ENCODE measurements at places on chromosomes 4 and X.

DNA sequence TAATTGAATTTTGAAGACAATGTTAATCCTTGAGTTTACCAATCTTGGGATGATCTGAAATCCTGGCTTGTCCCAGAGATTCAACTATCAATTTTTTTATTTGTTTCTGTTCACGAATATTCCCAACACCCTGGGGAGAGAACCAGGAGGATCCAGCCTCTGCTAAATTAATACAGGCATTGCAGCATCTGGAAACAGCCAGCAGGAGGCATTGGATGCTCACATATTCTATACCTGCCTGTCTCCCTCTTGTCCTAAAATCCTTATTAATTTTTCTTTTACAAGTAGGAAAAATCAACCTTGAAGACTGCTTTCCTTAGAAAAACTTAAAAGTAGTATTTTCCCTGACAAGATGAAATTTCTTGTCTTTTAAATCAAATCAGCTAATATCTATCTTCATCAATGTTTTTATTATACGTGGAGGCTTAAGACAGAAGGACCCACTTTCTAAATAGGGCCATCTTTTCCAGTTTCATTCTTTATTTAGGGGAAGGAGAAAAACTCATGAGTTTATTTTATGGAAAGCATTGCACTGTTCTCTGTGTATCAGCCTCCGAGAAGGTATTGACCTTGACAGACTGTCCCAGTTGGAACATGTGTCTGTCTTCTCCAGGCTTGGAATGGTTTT, 102.4 kb downstream of the CLNK start:
- peak; percentile 28 for DNase-seq

DNA sequence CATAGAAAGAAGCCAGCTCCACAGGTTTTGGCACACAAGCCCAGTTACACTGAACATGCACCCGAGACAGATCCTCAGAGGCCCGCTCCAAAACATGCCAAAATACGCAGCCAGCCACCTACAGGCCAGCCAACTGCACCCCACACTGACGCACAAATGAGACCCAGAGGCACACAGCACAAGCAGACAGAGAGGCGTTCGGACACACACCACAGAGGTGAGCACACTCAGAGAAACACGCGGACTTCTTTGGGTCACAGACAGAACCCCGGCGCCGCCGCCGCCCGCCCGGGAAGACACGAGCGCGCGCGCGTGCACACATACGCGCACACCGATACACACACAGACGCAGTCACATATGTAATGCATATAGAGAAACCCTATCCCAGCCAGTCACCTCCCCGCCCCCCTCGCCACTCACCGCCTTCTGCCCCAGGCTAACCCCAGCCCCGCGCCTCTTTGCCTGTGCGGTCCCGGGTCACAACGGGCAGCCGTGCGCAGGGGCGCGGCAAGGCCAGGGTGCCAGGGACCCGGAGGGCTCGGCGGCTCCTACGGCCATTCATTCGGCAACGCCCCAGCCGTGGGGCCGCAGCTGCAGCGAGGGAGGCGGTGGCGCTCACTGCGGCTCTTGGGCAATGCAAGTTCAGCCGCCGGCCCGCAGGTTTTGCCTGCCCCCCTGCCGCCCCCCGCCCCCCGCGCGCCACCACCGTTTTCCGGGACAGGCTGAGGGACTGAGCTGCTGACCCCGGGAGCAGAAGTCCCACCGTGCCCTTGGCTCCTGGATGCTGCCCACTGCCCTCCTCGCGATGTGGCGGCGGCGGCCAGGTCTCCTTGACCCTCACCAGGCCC, 553 bp downstream of the SEPTIN6 start:
- peak; percentile 59 for DNase-seq

GRCh38 chr4:72076562-72076961, 44.8 kb downstream of the NPFFR2 start:
- DNase-seq: no peak

GRCh38 chr4:89334311-89334710, 26.7 kb upstream of the GPRIN3 start:
- no peak for DNase-seq

DNA sequence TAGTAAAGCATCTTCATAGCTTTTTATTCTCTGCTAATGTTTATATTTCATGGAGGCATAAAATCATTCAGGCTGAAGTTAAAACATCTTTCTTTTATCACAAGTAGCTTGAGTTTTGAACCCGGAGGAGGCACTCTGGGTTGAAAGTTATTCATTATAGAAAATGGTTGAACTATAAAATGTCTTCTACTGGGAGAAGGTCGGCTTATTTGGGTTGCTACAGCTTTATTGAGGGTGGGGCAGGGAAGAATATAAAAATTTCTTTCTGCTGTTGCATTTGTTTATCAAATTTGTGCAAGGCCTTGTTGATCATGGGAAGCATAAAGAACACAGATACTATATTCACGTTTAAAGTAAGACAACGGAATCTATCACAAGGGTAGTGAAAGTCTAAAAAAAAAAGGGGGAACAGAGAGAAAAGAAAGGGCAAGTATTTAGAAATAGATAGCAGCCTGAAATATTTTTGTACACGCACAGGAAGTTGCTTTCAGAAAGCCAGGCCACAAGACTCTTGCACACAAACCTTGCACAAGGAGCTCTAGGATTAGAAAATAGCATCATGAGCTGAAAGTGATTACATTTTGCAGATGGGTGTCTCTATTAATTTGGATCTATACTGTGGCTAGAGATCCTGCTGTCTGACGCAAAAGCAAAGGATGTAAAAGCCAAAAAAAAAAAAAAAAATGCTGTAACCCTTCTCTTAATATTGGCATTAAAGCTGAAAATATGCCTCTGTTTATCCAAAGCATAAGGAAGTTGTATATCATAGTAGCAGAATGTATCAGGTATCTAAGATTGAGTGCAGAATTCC, 37.2 kb upstream of the FAM9C start:
- no peak for DNase-seq

DNA sequence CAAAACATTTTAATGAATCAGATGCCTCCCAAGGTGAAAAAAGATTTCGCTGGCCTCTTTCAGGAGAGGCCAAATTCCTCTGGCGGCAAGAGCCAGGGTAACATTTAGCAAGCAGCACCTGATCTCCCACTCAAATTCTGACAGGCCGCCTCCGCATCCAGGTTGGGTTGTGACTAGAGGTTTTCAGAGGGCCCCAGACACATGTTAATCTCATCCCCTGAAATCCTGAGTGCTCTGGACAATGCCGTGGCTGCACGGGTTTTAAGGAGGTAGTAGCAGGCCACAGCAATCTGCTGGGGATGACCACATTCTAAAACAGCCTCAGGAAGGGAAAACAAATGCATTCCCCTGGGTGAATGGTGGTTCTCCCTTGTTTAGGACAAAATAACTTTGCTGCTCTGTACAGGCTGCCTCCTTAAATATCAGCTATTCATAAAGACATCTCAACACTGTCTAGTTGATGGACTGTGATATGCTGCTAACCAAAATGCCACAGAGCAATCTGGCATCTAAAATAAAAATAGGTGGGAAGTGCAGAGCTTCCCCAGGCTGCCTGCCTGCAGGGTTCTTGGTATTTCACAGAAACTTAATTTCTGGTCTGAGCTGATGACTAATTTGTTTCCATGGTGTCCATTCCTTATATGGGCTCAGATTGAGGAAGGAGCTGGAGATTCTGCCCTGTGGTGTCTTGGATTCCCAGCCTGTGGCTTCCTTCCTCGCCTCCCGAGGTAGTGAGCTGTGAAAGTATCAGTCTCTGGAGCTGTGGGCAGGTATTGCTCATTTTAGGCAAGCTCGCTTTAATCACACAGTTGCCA, 202.0 kb downstream of the DCLK2 start:
- DNase-seq: no peak

- DNase-seq: peak; percentile 70
Observed at GRCh38 chr4:139301821-139302611, at the start of gene NDUFC1. Gene NDUFC1 (minus strand): TSS chr4:139302477. CDS start chr4:139295798, 6,679 bp downstream.

DNA sequence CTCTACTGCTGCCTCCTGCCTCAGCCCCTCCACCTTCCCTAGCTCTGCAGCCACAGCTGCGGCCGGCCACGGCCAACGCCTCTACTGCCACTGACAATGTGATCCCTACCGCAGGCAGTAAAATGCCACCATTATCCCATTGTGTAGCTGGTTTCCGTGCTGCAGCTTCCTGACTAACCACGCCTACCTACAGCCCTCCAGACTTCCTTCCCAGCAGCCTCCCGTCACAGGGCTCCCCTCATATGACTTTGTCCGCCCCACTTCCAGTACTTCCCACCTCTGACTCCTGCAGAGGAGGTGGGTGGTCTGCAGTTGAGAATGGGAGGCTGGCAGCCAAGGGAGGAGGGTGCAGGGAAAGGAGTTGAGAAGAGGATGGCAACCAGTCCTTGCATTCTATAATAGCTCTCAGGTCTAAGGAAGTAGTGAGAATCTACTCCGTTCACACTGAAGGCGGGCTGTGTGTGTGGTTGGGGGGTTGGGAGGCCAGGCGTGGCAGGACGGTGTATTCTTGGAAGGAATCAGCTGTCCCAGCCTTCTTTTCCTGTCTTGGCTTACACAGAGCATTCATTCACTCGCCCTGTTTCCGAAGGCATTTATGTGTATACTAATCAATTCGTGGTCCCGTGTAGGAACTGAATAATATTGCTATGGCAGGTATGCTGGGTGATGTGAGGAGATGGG, 33.1 kb upstream of the USP51 start:
- DNase-seq: no peak

DNA sequence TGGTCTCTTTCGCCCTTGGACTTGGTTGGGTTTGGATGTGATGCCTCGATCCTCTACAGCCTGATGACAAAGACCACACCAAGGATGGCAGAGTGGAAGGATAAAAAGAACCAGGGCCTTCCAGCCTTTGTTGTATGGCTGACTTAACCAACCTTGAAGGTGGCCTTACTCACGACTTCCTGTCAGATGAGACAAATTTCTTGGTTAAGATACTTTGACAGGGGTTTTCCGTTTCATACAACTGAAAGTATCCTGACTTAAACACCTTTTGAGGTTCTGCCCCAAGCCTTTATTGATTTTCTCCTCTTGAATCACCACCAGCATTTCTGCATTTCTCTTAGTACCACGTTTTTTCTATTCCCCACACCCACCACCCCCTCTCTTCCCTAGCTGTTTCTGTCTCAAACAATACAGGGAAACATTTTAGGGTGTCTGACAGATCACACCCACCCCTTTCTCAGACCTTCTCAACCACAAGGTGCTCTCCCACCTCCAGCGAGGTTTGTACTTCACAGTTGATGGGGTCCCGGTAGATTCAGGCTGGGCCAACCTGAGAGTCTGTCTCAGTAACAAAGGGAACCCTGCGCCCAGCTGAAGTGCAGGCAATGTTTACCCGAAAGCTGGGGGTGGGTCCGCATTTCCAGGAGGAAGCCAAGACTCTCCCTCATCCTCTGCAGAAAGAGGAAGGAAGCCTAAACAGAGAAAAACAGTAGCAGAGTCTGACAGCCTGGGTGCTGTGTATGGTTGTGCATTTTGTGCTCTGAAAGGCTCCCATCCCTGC, 5.0 kb upstream of the TSPAN5 start:
- peak; percentile 69 for DNase-seq

- DNase-seq: no peak
Observed at GRCh38 chrX:150449313-150449712, 86.2 kb downstream of the MAMLD1 start.

- DNase-seq: no peak
Observed at GRCh38 chrX:19715711-19716638, 171.4 kb downstream of the SH3KBP1 start.

DNA sequence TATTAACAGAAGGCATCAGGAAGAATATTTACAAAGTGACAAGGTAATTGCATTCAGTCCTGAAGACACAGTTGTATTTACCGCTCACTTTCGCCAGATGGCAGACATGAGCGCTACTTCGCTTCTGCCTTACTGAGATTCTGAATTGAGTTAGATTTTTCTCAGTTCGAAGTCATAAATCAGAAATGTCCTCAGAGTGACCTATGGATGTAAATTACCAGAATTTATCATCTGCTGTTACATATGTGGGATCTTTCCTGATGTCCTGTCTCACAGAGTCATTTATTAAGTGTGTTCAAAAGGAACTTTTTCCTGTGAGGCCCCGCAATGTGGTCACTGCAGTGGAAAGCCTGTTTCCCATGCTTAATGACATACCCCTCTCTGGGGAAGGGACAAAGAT, 97.3 kb upstream of the DCLK2 start:
- DNase-seq: peak; percentile 43

- no peak for DNase-seq
Observed at GRCh38 chrX:18864390-18864920, 119.5 kb downstream of the PHKA2 start.

GRCh38 chr4:139015948-139016471, 429 bp downstream of the NOCT start:
- DNase-seq: peak; percentile 38

DNA sequence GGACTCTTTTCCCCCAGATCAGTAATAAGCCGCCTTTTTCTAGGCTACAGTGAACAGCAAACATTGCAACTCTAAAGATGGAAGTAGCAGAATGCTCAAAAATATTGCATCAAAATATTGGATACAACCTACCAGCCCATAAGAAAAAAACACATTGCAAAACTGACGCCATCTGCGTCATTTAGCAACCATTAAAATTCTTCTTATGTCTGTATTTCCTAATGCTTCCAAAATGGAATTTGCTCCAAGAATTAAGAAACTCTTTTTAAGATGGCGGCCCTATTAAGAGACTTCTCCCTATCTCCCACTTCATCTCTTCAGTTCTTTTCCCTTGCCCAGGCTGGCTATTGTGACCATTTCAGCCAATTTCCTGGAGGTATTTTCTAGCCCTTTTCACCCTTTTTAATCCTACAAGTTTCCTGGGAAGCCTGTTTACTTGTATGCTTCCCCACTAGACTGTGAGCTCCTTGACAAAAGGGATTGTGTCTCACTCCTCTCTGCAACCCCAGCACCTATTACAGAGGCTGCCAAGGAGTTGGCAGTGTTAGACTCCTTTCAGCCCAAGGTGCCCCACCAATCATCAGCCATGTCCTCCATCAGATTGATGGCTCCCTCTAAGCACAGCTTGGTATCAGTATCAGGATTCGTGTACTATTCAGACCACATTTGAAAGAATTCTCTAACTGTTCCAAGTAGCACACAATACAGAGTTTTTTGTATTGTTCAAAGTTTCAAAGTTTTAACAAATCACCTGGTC, 4.4 kb downstream of the GPC3 start:
- no peak for DNase-seq

DNA sequence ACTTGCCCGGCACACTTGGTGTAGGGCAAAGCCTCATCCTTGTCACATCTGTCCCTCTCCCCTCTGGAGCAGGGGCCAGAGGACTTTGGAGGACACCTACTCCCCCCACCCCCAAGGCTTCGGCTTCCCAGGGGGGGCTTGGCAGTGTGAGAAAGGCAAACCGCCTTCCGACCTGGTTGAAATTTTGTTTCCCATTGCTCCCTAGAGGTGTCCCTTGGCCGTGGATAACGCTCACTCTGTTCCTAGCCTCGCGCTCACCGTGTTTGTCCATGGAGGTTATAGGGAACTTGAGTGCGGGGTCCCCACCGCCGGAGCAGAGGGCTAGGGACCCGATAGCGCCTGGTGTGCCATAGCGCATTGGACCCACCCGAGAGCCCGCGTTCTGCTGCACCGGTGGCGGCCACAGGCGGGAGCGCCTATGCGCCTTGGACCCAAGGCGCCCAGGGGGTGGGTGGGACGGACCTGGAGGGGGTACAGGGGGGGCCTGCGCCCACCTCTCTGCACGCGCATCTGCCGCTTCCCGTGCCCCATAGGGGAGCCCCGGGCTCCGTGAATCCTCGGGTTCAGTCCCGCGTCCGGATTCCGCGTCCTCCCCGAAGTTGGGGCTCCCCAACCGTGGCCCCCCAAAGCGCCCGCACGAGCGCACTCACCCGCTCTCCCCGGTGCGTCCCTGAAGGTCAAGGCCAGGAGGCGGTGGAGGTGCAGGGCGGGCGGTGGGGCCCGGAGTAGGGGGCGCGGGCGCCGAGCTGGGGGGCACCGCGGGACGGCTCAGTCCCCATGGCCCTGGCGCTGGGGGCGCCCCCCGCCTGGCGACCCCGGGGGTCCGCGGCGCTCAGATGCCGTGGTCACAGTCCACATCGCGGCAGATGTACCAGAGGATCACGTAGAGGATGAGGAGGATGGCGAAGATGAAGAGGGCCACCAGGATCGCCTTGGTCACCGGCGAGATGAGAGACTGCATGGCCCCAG, 82.7 kb upstream of the DHRSX start:
- no peak for DNase-seq

All from CD4-positive, alpha-beta T cell treated with Interleukin-4 for 1 hour (primary cell).